ENCODE measurements at places on chromosomes 5 and 9.
A peak's percentile ranks its signal among the peaks of the same experiment; 100 is the strongest.

GRCh38 chr5:165859251-165859650 is 2353.8 kb downstream of the MAT2B start:
- no peak for DNase-seq

DNA sequence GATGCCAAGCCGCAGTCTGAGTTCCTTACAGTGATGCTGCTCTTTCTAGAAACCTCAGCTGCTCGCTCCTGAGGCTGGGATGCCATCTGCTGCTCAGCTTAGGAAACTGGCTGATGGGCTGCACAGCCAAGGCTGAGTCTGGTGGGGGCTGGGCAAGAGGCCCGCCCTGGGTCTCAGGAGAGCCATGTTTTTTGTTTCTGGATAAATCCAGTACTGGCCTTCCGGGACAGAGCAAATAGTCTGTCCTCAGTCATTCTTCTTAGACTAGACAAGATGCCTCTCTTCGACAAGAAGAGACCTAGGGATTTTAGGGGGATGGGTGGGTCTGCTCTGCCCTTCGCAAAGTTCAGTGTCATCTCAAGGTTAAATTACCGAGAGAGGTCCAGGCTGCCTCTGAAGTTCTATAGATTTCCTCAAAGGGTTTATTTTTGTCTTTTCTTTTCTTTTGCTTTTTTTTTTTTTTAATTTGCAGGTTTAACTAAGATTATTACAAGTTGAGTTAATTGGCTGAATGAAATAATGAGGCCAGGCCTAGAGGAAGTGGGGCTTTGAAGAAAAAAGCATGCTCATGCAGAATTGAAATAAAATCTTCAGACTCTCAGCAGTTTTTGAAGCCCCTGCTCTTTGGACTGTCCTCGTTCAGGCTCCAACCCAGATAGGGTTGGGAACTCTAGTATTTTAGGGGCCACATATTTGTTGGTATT is 30.6 kb upstream of the MATR3 start:
- peak; percentile 71 for DNase-seq

DNA sequence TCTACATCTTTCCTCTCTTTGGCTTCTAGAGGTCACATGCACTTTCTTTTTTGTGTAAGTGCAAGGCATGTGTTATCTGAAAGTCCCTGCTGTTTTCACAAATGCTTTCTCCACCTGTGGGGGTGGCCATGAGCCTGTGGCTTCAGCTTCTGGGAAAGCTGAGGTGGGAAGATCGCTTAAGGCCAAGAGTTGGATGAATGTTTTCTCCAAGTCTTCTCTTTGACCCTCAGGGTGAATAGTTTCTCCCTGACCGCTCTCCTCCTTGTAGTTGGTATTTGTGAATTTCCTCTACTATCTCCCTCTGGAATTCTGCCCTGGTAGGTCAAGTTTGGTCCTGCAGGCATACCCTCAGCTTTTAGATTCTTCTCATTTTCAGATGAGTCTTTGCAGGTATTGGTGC is 74.2 kb downstream of the UGCG start:
- no peak for DNase-seq

DNA sequence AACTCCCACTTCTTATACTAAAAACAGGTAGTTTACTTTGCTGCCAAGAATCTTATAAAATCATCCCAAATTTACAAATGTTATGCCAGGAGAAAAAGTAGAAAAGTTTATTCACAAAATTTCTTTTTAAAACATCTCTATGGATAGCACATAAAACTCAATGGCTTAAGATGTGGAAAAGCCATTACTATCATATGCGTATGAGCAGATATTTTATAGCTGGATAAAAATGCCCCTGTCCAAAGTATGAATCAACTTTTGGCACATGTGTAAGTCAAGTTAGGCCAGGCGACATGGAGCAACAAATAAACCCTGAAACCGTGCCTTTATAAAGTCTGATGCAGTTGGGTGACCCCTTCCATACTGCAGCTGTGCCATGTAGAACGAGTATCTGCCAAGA is 38.6 kb upstream of the FBP1 start:
- DNase-seq: no peak

GRCh38 chr5:65926276-65926783 is at the start of gene ERBIN:
Gene ERBIN (plus strand): TSS chr5:65926575. CDS start chr5:65992719, 66,144 bp downstream.
- DNase-seq: peak; percentile 75

DNA sequence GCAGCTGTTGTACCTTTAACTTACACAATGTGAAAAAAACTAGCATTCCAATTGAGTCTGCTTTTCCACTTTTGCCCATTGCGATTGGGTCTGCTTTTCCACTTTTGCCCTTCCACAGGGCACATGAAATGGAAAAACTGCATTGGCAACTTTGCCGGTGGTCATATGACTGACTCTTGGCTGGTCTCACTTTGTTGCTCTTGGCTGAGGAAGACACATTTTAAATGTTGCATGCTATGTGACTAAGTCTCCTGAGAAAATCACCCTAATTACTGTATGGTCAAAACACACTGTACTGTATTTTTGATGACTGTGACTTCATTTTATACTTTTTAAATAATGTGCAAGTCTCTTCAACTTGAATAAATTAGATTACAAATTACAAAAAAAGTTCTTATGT is 1.6 kb upstream of the OXCT1 start:
- no peak for DNase-seq

DNA sequence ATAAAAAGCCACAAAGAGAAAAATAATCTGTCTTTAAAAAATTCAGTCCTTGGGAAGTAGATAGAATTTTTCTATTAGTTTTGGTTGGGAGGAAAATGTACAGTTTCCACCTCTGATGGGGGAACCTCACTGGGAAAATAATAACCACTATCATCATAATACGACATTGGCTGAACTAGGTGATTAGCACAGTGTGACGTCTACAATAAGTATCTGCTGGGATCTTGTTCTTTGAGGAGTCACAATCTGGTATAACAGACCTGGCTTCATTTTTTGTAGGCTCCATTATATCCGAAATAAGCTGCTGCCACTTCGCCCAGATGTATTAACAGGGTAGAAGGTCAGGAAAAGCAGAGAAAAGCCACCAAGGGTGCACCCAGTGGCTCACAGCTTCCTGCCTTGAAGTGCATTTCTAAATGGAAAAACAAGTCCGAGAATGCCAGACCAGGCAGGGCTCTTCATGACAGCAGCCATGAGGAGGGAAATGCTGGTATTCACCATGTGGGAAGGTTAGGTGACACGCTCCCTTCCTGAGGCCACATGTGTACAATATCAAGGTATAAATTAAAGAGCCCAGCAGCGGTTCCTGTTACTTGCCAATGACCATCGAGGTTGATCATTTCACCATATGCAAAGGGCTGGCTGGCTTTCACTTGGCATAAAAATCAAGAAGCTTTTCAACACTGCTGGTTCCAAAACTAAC is 152.8 kb downstream of the PRELID2 start:
- DNase-seq: no peak

- DNase-seq: no peak
Observed at GRCh38 chr9:131258186-131258585, 18.1 kb downstream of the FAM78A start.

GRCh38 chr9:36161187-36161586 is 8.0 kb upstream of the CCIN start:
- DNase-seq: no peak

DNA sequence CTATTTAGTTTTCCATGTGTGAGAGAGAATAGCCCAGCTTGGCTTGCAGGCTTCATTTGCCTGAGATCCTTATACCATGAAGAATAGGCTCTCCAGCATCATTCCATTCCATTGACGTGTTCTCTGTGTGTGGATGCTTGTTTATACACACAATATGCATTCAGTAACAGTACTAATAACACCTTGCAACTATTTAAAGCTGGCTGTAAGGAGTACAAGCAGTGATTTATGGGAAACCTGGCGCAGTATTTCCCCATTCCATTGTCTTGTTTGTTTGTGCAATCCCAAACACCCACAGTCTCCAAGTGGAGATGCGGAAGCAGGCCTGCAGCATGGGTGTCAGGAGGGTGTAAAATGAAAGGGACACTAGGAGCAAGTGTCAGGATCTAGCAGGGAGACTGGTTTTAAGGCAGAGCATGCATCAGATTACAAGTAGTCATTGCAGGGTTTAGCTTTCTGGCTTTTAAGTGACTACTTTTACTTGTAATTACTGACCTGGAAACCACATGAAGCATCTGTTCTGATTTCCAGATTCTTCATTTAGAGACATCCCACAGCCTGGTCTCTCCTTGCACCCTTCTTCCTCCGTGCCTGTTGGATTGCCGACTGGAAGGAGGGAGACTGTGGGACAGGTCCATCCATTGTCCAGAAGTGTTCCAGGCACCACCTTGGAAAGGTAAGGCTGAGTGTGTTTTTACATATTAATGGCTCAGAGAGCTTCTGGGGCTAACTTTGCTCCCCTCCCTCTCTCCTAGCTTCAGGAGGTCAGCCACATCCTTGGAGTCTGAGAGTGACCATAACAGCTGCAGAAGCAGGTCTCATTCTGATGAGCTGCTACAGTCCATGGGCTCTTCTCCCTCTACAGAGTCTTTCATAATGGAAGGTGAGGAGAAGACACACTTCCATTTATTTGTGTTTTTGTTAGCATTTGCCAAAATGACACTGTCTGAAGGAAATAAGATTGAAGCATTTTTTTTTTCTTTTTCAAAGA is 241.6 kb downstream of the ARHGEF28 start:
- DNase-seq: no peak

DNA sequence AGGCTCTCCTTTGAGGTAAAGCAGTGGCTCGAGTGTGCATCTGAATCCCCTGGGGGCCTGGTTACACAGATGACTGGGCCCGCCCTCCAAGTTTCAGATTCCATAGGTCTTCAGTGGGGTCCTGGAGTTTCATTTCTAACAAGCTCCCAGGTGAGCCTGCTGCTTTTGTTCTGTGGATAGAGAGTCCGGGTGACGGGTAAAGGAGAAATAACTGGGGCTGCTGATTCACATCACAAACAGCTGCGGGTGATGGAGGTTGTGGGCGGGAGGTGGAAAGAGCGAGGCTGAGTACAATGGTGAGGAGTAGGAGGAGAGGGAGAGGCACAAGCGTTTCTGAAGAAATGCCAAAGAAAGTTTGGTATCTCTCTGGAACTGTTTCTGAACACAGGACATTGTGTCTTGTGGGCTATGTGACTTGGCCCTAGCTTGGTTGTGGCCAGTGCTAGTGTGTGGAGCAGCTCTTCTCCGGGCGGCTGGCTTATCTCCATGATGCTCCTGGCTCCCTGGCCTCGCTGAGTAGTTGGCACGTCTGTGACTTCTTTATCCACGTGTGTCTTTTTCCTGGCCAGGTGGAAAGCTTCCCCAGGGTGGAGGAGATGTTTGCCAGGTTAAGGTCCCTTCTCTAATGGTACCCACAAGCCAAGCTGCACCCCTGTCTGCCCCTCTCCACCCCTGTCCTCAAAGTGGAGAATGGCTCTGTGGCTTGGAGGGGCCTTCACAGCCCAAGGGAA is 61.7 kb downstream of the HSPA4 start:
- DNase-seq: peak; percentile 65

GRCh38 chr9:132108728-132109127 is 29.1 kb upstream of the MED27 start:
- DNase-seq: no peak

- DNase-seq: no peak
Observed at GRCh38 chr5:60489377-60489776, 210.6 kb downstream of the DEPDC1B start.

GRCh38 chr5:154254896-154255295 is 64.4 kb downstream of the GALNT10 start:
- no peak for DNase-seq

DNA sequence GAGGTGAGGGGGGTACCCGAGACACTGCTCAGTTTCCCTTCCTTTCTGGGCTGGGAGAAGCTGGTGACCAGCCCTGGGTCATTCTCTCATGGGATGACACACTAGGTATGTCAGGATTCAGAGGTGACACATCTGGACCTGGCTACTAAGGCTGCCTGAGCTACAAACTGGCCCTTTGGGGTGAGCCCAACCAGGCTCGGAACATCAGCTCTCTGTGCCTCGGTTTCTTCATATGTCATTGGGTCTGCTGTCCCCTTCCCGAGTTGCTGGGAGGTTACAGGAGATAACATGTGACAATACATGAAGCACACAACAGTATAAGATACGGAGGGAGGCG is 11.8 kb downstream of the CARD19 start:
- no peak for DNase-seq

- DNase-seq: no peak
Observed at GRCh38 chr5:166724284-166724683, 1567.2 kb upstream of the WWC1 start.

DNA sequence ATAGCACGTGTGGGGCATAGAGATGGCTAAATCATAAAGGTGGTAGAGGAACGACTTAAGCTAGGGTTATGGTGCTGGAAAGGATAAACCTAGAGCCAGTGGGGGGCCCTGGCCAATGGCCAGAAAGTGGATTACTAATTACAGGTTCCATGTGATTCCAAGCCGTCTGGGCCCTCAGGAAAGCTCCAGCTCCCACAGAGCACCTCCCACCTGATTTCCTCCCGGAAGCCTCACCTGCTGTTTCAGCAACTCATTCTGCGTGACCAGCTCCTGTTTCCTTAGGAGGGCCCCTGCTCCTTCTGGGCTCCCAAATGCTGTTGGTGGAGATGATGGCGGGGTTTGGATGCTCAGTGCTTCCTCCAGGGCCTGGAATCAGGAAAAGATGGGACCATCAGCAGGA is 16.2 kb downstream of the GPX3 start:
- no peak for DNase-seq

- DNase-seq: no peak
Observed at GRCh38 chr5:74360535-74361210, 279.9 kb downstream of the ENC1 start.

GRCh38 chr5:43352915-43353314 is 39.7 kb upstream of the HMGCS1 start:
- no peak for DNase-seq

- DNase-seq: peak; percentile 67
Observed at GRCh38 chr9:129383561-129384490, 205.8 kb upstream of the IER5L start.

- no peak for DNase-seq
Observed at GRCh38 chr5:120624021-120624563, 160.0 kb downstream of the PRR16 start.

DNA sequence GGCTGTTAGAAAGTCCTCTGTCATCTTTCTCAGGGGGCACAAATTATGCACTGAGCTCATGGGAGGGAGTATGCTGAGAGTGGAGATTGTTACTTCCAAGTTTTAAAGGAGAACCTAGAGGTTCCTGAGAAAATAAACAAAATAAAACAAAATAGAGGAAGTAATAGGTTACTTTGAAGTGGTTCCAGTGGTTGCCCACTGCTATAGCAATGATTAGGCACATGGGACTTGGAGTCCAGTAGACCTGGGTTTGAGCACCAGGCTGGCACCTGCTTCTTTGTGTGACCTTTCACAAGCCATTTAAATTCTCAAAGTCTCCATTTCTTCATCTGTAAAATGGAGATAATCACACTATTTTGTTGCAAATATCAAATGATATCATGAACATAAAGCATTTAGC is 13.8 kb upstream of the CDC23 start:
- DNase-seq: no peak

- no peak for DNase-seq
Observed at GRCh38 chr5:2014058-2014610, 131.4 kb upstream of the IRX4 start.

DNA sequence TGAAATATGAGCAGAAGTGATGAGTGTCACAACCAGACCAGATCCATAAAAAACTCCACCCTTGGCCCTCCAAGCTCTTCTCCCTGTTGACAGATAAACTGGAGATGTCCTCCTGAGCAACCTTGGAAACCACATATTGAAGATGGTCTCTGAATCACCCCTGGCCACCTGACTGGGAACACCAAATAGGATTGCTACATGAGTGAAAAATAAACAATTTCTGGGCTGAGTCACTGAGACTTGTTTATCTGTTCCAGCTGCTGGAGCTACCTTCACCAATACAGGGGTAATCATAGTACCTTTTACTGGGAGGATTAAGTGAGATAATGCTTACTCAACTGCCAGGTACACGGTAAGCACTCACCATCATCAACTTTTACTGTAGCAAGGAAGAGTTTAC is 53.3 kb downstream of the PCA3 start:
- no peak for DNase-seq
